ENCODE measurements at places on chromosomes 12 and 14.

GRCh38 chr12:80939231-80939950, 1.7 kb upstream of the LIN7A start:
- no peak for DNase-seq

- DNase-seq, result no peak
Observed at GRCh38 chr14:23555533-23555881, 564 bp upstream of the THTPA start.

DNA sequence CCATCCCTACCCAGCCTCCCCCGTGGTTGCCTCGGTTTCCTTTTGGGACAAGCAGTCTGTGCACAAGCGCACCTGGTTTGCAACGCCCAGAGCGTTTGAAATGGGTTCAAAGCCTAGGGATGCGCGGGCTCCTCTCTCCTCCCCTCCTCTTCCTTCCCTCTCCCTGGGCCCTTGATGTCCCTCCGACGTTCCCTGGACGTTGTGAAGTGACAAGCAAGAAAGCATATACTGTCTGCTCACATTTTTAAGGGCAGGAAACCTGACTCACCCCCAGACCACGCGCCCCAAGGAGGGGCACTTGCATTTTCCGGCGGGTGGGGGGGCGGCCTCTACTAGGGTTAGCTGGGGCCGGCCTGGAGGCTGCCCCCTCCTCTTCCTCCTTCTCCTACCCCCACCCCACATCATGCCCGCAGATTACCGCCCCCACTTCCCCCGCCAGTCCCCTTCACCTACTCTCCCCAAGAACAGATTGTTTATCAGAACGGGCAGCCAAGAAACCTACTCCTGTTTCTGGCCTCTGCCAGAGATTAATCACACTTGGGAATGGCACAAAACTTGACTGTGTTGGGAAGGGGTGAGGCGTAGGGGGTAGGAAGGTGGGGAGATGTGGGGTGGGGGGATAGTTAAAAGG, 9.5 kb upstream of the IRF2BPL start:
- DNase-seq, result peak; percentile 66

- no peak for DNase-seq
Observed at GRCh38 chr12:107159384-107159900, 66.1 kb upstream of the CRY1 start.

DNA sequence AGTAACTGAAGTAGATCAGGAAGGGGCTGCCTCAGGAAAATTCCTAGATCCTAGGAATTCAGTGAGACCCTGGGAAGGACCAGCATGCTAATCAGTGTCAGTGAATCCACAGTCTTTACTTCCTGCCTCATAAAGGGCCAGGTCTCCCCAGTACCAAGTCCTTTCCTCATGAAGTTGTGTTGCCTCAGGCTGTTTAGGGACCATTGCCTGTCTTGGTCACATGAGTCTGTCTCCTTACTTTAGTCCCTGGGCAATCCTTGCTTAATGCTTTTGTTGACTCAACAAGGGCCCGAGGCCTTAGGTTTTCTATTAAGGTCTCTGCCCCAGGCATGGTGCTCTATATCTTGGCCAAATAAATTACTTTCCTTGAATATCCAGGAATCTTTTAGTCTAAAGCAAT, 16.1 kb upstream of the ATF1 start:
- no peak for DNase-seq

DNA sequence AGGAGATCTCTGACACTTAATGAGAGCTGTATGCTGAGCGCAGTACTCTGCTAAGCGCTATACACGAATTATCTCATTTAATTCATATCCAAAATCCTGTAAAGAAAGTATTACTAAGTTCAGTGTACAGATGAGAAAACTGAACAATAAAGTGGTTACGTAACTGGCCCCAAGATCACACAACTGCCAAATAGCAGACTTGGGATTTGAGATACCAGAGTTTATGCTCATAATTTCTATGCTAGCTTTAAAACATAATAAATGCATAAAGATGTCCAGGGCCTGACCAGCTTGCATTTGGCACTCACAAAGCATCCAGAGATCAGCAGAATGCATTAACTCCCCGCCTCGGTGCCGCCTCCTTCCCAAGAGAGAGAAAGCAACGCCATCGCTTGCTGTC, 83.2 kb upstream of the PWP1 start:
- DNase-seq, result no peak

- no peak for DNase-seq
Observed at GRCh38 chr14:22397221-22397737, 191.7 kb downstream of the DAD1 start.

GRCh38 chr12:89252284-89252683, 100.0 kb downstream of the DUSP6 start:
- DNase-seq, result no peak

DNA sequence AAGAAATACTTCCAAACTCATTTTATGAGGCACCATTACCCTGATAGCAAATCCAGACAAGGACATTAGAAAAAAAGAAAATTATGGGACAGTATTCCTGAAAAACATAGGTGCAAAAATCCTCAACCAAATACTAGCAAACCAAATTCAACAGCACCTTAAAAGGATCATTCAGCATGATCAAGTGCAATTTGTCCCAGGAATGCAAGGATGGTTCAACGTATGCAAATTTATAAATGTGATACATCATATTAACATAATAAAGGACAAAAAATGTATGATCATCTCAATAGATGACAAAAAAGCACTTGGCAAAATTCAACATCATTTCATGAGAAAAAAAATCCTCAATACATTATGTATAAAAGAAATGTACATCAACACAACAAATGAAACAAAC, 162.9 kb downstream of the DUSP6 start:
- DNase-seq, result no peak

GRCh38 chr12:95115641-95116040, 42.2 kb upstream of the NR2C1 start:
- DNase-seq, result no peak

DNA sequence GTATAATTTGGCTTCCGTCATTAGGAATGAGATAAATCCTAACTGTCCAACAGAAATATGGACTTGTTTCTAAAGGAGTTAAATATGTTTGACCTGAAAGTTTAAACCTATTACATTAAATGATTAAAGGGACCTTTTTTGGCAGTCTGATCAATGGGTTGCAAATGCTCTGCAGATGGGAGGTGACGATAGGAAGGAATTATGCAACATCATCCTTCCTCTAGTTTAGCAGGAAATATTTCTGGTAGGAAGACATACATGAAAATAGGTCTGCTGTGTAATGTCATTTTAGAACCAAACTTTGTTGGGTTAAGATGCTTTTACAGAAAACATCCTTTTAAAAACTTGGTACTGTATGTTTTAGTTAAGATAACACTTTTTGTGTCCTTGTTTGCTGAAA, 2.6 kb downstream of the LRRC10 start:
- DNase-seq, result no peak

DNA sequence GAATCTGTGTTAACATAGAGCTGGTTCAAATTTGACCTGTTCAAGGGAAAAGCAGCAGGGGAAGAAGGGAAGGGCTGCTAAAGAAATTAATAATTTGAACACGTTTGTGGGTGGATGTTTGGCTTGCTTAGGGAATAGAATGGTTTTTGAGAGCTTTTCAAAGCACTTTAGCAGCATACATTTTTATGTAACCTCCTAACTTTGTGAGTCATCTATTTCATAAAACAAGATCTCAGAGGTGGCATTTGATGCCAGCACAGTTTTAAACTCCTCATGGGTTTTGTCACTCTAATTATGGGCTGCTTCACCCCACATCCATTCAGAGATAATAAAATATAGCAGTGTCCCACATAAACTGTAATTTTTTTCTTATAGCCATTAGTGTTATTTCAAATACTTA, 143.8 kb downstream of the ACSS3 start:
- no peak for DNase-seq
